NCI-H1105 (cell line): ENCODE measurements at places on chromosomes 12 and 14.

GRCh38 chr12:42090899-42091298, 53.8 kb downstream of the GXYLT1 start:
- DNase-seq, result no peak

GRCh38 chr12:27781680-27782079, 1.6 kb upstream of the MANSC4 start:
- DNase-seq, result no peak

GRCh38 chr14:20019257-20019865, at the start of gene OR4K14:
OR4K14 (minus strand) TSS chr14:20019307; CDS start chr14:20015193, 4,114 bp downstream.
- no peak for DNase-seq

DNA sequence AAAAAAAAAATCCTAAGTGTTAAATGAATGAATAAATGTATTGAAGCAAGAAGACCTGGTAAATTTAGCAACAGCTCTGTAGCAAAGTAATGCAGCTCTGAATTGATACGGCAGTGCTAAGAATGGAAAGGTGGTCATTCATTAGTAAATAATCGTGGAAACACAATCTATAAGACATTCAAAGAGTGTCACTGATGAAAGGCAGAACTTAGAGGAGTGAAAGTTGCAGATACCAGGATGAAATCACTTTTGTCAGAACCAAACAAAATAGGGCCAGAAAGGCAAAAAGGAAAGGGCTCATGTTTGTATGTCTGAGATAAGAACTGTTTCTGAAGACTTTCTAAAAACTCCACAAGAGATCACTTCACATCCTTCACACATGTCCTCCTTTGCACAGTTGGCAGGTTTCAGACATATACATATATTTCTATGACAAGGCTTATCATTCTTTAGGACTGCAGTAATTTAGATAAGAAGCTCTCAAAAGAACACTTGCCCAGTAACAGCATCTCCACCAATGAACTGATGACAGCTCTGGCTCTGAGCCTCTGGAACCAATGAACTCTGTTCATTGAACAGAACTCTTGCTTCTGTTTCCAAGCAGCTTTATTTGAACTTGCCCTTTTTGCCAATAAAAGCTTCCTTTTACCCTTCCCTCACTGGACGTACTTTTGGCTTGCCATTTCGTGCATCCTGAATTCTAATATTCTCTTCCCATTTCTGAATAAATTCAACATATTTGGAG, 4.2 kb upstream of the LRR1 start:
- DNase-seq, result no peak

DNA sequence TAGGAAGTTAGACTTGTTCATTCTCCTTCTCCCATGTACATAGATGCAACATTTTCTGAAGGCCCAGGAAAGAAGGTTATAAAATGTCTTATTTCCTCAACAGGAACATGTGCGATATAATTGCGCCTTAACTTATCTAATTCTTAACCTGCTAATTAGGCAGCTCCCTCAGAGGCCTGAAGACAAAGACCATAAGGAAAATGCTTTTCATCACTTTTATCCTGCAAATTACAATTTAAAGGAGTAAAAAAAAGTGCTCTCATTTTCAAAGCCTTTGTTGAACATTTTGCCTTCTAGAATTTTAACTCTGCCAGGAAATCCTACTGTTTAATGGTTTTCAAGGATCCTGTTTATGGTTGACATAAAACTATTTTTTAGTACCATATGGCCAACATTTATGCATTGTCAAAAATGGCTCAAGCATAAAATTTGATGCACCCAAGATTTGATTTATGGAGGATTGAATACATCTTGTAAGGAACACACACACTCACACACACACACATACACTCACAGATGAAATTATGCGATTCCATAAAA, 660.4 kb upstream of the TMEM132C start:
- DNase-seq, result no peak

DNA sequence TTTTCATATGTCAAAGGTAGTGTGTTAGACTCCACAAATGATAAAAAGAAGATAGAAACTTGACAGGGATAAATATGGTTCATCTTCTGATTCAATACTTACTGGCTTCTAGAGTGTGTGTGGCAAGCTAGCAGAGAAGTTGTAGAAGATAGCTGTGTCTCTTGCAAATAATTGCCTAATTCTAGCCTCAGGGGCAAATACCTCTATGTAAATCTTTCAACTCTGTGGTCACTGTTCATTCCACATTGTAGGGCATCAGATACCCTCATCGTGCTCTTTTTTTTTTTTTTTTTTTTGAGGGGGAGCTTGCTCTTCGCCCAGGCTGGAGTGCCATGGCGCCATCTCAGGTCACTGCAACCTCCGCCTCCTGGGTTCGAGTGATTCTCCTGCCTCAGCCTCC, 1.7 kb downstream of the OLR1 start:
- DNase-seq, result no peak

GRCh38 chr12:68886636-68887572, 46.1 kb downstream of the CPM start:
- no peak for DNase-seq

- no peak for DNase-seq
These were observed 14.7 kb downstream of the TMEM119 start for GRCh38 chr12:108582978-108583770.
